ENCODE measurements at places on chromosomes 3 and 15.

DNA sequence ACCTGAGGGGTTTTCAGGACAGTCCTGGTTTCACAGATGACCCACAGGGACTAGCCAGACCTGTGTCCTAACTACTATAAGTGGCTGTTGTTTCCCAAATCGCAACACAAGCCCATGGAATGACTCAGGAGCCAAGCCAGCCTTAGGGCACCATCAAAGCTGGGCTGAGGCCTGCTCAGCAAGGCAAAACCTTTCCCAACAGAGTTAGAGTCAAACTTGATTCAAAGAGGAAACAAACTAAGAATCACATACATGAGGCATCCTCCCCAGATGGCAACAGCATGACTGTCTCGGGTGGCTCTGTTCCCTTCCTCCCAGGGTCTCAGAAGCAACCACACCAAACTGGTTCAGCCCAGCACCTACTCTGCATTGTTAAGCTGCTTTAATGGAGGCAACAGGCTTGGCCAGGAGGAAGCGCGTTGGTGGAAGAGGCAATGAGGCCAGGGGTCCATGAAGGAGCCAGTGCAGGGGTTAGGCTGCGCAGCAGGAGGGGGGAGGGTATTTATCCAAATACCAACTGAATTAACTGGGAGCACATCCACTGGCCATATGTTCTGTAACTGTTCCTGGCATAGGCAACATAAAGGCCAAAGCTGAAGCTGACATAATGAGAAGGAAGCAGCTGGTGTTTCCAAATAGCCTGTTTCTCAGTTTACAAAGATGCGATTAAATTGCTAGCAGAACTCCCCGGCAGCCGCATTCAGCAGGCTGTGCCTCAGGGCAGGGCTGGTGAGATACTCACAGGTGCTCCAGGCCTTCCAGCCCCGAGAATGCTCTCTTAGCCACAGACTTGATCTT is 102.4 kb downstream of the LRIG1 start:
- DNase-seq: peak; percentile 76

DNA sequence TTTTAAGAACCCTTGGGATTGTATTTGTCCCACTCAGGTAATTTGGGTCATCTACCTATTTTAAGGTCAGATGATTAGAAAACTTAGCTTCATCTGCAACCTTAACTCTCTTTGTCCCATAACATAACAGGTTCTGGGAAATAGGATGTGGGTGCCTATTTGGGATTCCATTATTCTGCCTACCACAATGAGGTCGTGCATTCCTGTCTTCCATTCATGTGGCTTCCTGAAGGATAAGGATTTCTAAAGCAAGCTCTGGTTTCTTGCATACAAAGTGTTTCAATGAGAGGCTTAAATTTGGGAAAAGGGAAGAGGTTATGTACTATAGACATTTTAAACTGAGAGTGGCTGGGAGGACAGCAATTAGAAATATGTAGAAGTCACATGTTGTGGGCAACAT is 190.3 kb downstream of the MCTP2 start:
- no peak for DNase-seq

DNA sequence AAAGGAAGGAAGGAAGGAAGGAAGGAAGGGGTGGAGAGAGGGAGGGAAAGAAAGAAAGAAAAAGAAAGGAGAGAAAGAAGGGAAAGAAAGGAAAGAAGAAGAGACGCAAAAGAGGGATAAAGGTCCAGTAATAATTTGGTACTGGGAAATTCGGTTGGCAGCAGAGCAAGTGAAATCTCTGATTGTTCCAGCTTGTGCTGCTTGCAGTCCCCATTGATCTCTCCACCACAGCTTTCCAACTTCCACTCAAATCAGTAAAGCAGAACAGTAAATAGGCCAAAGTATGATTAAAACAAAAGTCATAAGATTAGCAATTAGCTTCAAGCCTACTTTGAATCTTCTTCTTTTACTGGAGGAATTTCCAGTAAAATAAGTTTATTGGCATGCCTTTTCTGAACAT is 357.2 kb downstream of the ROBO1 start:
- no peak for DNase-seq

DNA sequence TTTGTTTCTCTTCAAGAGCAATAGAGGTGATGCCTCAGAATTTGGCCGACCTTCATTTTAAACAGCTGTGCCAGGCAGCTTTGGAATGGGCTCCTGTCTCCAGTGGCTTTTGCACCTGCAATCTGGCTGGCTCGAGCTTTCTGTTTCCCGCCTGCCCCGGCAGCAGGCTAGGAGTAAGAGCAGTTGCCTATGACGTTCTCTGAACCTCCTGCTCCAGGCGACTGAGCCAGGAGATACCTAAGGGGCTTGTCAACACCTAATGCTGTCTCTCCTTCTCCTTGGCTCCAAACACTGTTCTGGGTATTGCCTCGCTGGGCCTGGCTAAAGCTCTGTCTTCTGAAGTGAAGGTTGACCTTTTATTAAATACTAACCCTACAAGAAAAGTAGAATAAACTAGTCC is 229.9 kb downstream of the LRRN1 start:
- no peak for DNase-seq

- DNase-seq: no peak
These were observed 441 bp upstream of the UCN2 start for GRCh38 chr3:48564022-48564421.

GRCh38 chr15:101441696-101442095 is 47.8 kb downstream of the PCSK6 start:
- DNase-seq: no peak

DNA sequence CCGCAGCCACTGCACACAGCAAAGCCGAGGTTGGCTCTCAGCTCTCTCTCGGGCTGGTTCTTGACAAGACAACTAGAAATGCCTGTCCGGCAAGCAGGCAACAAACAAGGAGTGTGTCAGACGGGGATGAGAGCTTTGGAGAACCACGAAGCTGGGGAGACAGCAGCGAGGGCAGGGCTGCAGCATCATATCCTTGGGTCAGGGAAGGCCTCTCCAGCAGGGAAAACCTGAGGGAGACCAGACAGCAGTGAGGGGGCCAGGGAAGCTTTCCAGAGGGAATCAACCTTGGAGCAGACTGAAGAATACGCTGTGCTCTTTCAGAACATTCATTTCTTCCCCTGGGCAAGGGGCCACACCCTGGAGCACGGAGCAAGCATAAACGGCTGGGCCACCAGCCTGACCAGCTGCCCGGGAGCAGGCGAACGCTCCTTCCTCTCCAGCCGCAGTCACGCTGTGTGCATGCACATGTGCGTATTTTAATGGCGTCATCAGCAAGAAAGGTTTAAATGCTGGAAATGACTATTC is 58.7 kb downstream of the CHSY1 start:
- no peak for DNase-seq

DNA sequence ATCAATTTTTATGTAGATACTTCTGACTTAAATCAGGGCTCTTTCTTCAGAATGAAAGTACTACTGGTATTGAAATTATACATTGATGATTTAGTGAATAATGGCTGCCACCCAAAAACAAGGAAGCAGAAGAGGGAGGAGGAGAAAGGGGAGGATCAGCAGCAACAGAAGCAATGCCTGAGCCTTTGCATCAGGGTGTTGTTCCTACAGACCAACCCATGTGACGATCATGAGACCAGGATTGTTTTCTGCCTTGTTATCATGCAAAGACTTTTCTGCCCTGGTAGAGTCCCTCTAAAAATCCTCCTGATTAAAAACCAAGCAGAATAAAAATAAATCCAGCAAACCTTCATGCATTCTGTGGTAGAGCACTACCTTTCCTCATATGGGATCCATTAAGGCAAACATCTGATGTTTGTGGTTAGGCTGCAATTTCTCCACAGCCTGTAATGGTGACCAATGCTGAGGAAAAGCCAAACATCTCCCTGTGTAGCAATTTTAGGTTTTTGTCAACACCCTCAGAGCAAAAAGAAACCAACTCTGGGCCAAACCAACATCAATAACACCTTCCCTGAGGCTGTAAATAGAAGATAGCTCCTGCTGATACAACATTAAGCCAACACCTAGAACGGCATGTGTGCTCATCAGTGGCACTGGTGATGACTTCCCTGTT is 191.7 kb downstream of the ATP8B4 start:
- no peak for DNase-seq

DNA sequence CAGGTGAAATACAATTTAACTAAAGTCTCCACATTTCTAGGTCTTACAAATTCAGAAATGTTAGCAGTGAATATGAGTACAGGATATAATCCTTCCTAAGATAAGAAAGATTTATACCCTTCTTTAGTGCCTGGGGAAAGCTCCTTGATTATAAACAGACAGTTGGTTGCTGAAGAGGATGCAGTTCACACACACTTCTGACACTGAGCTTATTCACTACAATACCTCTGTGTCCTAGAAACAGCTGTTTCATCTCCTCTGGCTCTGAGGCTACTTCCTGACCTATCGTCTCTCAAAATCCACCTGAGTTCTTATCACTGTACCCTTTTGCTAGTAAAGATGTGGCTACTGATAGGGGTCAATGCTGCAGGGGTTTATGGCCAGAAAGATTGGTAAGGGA is 57.1 kb downstream of the TP63 start:
- no peak for DNase-seq

- DNase-seq: no peak
These were observed 115.4 kb downstream of the TCF12 start for GRCh38 chr15:57033715-57034439.

GRCh38 chr3:37114251-37115145 is 59.9 kb downstream of the LRRFIP2 start:
- DNase-seq: no peak

GRCh38 chr3:139758654-139759291 is 81.0 kb upstream of the NMNAT3 start:
- no peak for DNase-seq

GRCh38 chr3:152779653-152780052 is 55.3 kb upstream of the P2RY1 start:
- DNase-seq: no peak

DNA sequence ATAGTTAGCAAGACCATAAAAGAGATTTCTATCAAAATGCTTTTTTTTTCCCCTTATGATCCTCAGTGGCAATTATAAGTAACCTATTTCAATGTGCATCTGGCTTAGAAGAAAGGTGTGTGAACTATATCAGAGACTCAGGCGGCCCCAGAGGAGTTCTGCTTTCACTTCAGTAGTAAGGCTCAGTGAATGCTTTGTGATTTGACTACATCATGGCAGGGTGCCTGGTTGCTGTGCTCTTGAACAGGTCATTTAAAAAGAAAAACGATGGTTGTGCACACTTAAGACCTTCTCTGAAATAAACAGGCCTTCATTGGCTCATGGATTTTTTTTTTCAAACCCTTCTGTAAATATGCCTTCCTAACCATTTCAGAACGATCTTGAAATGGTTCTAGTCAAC is 400.4 kb upstream of the RARB start:
- no peak for DNase-seq

GRCh38 chr15:83396101-83396500 is 51.0 kb upstream of the SH3GL3 start:
- DNase-seq: no peak

DNA sequence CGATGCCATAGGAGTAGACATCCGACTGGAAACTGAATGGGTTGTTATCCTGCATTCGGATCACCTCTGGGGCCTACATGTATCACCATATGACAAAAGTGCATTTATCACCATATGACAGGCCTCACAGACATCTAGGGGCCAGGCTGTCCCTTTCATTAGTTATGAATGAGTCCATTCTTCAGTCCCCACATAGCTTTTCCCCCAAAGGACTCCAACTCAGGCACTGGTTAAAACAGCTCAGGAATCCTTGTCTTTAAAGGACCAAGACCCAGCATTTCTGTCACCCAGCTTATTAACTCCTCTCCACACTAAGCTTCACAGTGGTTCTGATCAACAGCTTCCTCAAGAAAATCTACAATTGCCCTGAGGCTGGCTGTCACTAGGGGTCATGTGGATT is 28.3 kb downstream of the MKRN2 start:
- DNase-seq: no peak

DNA sequence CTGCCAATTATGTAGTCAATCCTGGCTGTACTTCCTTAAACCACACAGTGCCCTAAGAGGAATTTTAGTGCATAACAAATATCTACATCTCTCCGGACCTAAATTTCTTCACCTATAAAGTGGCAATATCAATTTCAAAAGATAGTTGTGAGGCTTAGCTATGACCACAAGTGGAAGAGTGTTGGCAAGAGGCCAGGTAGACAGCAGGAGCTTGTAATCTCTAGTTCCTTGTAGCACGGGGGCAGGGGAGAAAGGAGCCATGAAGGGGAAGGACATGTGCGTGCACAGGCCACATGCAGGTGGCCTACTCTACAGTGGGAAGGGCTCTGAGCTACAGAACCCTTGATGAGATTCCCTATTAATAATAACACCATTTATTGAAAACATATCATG is 269.7 kb downstream of the ABHD5 start:
- DNase-seq: no peak

DNA sequence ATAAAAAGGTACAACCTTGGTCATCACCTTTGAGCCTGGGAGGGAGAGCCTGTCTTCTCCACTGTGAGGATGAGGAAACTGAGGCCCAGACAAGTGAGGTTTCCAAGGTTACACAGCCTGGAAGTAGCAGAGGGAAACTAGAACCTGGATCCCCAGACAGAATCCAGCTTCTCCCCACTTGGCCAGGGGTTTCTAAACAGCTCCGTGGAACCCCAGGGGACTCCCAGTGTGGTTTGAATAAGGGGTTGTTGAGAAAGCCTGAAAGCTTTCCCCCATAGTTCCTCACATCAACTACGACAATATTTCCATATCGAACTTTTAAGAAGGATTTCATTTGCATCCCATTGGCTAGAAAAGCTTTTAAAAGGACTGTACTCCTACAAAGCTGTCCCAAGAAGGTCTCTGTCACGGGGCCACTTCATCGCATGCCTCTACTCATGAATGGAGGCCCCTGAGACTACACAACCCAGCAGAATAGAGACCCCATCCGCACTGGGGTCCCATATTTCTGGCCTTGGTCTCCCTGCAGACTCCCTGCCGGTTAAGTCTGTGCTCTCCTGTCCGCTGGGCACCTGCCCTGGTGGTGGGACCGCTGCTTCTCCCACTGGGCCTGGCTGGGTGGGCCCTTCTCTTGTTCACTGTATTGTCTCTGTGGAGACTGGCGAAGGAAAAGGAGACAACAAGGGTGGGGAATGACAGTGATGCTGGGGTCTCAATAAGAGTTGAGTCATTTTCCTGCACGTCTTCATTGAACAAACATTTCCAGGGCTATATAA is 178.5 kb downstream of the SMAD6 start:
- DNase-seq: no peak

- no peak for DNase-seq
These were observed 113.9 kb downstream of the RORA start for GRCh38 chr15:61115241-61115640.

GRCh38 chr3:185900228-185900627 is 37.6 kb downstream of the TRA2B start:
- no peak for DNase-seq

GRCh38 chr3:147688868-147689267 is 279.7 kb downstream of the ZIC1 start:
- DNase-seq: no peak

- DNase-seq: peak; percentile 90
These were observed 515.9 kb downstream of the NLGN1 start for GRCh38 chr3:173913397-173913796.

DNA sequence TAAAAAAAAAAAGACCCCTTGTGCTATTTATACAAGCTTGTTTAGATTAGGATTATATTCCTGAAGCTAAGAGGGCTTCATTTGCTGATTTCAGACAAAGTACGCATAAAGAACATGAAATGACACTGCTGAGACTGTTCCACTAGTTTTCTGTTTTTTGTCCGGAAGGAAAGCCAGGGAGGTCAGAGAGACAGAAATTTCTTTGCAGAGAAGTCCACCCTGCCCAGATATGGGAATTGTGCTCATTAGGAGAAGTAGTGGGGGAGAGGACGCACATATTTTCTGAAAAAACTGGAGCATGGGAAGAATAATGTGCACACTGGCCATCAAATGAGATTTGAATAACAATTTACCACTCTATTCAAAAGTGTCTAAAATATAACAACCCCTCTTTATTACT is 220.9 kb upstream of the ICE2 start:
- no peak for DNase-seq

- no peak for DNase-seq
These were observed at the start of gene FOXB1 for GRCh38 chr15:60004009-60004845. FOXB1 (plus strand) TSS chr15:60004311; CDS start chr15:60004964, 653 bp downstream.
